NCI-H446 treated with DMSO at 0.1 percent for 48 hours (cell line): ENCODE measurements at places on chromosomes 16 and 17.

DNA sequence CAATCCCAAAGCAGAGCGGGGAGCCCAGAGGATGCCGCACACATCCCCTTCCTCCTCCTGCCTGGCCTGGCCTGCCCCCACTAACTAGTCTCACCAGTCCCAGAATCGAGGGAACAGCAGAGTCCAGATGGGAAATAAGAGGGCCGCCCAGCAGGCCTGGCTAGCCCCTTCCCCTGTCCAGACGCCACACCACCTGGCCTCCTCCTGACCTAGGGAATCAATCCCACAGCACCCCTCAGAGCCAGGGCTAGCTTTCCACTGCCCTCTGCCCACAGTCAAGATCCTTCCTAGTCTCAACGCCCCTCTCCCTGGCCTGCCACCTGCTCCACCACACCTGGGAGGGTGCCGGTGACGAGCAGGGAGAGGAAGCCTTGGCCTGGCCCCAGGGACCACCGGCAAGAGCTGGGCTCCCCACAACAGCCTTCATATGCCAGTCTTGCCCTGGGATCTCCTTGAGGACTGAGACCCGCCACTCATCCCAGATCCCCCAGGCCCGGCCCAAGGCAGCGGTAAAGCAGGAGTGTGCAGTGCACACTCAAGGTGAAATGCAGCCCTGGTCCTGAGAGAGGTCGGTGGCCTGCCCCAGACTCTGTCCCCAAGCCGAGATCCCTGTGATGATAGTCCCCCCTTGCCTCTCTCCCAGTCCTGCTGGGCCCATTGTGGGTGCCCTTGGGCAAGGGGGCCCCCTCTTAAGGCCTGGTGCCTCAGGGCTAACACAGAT, 27.9 kb downstream of the KATNB1 start:
- no peak for DNase-seq

- DNase-seq, result no peak
Observed at GRCh38 chr16:85007496-85008214, 3.7 kb downstream of the ZDHHC7 start.

GRCh38 chr16:57949595-57950238, 21.2 kb downstream of the CNGB1 start:
- no peak for DNase-seq

GRCh38 chr16:52068447-52069074, 478.4 kb downstream of the TOX3 start:
- peak; percentile 23 for DNase-seq

- no peak for DNase-seq
Observed at GRCh38 chr17:30312226-30312625, 20.5 kb upstream of the BLMH start.

- no peak for DNase-seq
Observed at GRCh38 chr16:27096375-27096774, 29.6 kb downstream of the C16orf82 start.

DNA sequence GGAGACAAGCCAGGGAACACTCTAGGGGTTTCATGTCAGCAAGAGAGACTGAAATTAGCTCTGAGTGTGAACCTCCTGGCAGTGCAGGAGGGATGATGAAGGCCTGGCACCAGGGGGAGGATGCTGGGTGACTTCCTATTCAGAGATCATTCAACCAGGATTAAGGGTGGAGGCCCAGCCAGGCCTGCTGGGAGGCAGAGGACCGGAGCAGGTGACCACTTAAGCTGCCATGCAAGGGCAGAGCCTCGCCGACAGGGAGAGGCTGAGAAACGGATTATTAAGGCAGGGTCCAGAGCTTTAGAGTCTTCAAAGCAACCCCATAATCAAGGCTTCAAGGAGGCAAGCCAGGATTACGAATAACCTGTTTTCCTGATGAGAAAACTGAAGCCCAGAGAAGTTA, 10.6 kb upstream of the SRCIN1 start:
- DNase-seq, result no peak
